ENCODE measurements at places on chromosomes 5 and 9.
A peak's percentile ranks its signal among the peaks of the same experiment; 100 is the strongest.

DNA sequence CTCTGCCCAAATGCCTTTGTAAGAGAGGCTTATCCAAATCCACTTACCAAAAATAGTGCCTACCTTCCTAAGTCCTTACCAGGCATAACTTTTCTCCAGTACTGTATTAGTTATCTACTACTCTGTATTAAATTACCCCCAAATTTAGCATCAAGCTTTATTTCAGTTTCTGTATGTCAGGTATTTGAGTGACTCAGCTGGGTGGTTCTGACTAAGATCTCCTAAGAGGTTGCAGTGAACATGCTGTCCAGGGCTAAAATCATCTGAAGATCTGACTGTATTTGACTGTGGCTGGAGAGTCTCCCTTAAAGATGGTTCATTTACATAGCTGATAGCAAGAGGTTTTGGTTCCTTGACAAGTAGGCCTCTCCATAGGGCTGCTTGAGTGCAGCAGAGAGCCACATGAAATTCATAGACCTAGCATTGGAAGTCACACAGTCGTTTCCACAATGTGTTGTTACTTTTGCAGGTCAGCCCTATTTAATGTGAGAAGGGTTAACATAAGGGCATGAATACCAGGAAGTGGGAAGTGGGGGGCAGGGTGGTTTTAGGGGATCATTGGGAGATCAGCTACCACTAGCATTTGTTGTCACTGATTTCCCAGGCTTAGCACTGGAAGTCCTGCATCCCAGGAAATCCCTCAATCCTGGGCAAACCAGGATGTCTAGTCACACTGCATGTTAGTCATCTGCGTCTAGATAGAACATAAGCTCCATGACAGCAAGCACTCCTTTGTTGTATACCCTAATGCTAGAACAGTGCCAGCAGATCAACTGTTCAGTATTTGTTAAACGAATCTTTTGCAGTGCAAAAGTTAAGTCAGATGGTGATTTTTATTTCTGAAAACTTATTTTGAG is 2.0 kb upstream of the ZNF622 start:
- no peak for DNase-seq

GRCh38 chr5:25573691-25574090 is 928.9 kb upstream of the CDH10 start:
- no peak for DNase-seq

DNA sequence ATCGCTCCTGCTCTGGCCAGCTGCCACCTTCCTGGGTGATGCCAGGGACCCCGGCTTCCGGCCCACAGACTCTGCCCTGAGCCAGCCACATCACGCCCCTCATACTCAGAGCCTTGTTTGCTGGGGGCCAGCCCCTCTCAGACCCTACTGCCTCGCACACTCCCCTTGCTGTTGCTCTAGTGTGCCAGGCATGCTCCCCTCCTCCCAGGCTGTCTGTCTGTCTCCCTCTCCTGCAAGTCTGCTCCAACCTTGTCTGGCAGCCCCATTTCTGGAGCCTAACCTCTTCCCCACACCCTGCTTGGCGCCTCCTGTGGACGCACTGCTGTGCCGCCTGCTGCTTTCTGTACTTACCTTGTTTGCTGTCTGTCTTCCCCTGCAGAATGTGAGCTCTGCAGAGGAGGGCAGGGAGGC is 184.7 kb downstream of the HSPA4 start:
- no peak for DNase-seq

- no peak for DNase-seq
Measured at GRCh38 chr5:133242221-133242835, 190.5 kb downstream of the HSPA4 start.

- DNase-seq: peak; percentile 28
Measured at GRCh38 chr5:173618927-173619519, 2.6 kb upstream of the BOD1 start.

- peak; percentile 91 for DNase-seq
Measured at GRCh38 chr9:36102742-36103495, 33.6 kb upstream of the GLIPR2 start.

- DNase-seq: no peak
Measured at GRCh38 chr5:25618821-25619220, 974.0 kb upstream of the CDH10 start.

GRCh38 chr5:84286662-84287061 is 98.0 kb downstream of the EDIL3 start:
- no peak for DNase-seq

DNA sequence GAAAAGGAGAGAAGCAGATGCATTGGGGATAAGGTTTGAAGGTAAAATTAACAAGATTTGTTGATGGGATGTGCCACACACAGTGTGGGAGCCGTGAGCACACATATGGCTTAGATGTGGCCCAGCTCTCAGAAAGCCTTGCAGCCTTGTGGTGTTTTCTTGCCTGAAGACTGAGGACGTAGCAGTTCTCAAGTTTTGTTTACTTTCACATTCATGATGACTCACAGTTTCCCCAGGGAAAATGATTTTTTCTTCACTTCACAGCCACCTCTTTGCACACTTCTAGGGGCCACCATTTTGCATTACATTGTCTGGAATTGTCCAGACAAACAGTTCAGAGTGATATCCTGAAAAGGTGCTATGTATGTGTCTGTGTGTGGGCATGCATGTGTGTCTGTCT is 126.2 kb downstream of the BASP1 start:
- no peak for DNase-seq

GRCh38 chr9:136939996-136940525 is 4.5 kb downstream of the FBXW5 start:
- DNase-seq: no peak

- DNase-seq: peak; percentile 67
Measured at GRCh38 chr9:128341435-128341849, 1.1 kb downstream of the SLC27A4 start.

DNA sequence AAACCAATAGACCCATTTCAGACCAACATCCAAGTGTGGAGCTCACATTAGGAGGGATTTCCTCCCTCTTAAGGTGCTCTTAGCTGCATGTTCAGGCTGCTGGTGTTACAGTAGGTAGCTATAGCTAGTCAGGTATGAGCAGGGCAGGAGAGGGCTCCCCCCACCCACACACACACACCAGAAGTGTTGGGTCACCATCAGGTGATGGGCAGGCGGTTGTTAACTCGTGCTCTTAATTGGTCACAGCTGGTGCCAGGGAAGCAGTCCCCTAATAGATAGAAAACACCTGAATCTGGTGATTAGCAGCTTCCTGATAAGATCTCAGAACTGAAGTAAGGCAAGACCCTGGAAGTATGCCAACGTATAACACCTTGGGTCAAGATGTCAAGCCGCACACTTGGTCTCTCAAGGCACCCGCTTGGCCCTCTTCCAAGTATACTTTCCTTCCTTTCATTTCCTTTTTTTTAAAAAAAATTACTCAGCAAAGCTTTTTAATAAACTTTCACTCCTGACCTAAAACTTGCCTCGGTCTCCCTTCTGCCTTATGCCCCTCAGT is 532.4 kb downstream of the DNAH5 start:
- DNase-seq: no peak

DNA sequence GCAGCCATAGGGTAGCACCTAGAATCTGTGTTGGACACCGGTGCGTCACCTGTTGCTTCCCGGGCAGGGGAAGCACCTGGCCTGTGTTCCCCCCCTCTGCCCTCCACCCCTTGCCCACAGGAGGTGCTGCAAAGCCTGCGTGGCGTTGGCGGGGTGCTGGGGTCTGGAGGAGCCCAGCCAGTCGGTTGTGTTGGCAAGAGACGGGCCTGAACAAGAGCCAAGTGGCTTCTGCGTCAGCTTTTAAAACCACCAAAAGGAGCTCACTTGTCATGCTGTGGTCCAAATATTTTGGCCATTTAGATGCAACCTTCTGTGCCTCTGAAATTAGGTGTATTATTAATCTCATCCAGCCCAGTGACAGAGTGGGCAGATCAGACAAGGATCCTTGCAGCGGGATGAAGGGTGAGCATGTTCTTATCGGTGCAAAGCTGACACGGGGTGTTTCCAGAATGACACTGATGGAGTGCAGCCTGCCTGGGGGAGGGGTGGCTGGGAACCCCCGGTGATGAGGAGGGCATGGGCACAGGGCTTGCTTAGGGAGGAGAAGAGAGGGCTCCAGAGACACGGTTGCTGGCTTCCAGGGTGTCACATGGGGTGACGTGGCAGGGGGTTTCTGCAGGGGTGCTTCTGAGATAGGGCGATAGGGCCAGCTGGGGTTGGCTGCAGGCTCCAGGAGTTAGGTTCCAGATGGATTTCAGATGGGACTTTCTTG is 9.7 kb upstream of the RXRA start:
- DNase-seq: no peak

- no peak for DNase-seq
Measured at GRCh38 chr9:137369061-137369787, 53.7 kb downstream of the EXD3 start.

- DNase-seq: no peak
Measured at GRCh38 chr5:168603746-168604145, 24.6 kb upstream of the PANK3 start.

DNA sequence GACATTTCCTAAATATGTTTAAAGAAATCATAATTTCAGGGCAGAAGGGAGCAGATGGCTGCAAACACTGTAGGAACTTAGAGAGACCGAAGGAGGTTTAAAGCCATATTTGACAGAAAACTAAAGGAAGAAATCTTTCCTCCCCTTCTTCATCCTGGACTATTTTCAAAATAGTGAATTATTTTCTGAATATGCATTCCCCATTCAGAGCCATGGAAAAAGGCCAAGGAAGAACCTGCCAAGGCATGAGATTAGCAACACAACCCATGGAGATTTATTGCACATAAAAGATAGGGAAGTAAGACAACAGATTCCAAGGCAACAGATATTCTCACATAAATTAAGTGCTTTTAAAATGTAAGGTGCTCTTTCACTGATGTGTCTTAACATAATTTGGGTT is 233.3 kb upstream of the ADAMTS16 start:
- no peak for DNase-seq

DNA sequence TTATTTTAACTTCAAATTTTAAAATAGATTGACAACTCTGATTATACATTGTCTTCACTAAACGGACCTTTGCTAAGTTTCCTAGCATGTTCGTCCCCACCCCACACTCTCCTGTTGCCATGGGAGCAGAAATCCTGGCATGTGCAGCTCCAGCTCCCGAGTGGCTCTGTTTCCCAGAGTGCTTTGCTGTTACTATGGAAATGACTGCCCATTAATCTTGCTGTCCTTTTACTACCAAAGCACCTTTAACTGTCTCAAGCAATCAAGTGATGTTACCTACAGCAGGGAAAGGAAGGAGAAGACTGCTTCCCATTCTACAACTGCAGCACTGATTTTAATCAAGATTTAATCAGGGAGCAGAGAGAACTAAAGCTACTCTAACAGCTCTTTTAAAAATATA is 212.0 kb upstream of the KIF2A start:
- no peak for DNase-seq
